HFFc6 (cell line): ENCODE measurements at places on chromosomes 4 and X. TPM values are rescaled to one million over a fixed set of nuclear protein-coding genes. Genes with fewer than 3 reads are reported as not detected.

DNA sequence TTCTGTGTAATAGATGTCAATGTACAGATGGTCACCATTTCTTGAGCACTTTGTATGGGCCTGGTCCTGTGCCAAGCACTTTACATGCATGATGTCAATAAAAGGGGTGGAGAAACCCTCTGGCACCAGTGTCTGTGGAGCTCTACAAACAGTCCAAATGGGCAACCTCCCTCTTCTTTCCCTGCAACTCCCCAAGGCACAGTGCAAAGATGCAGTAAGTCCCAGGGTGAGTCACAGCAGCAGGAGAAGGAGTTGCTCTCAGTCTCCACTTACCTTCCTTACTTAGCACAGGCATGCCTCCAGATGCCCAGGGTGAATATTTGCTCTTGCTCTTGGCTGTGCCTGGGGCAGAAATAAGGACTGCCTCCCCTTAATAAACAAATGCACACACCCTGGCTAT is 4.3 kb downstream of the OCIAD2 start:
- peak; percentile 32 for DNase-seq

DNA sequence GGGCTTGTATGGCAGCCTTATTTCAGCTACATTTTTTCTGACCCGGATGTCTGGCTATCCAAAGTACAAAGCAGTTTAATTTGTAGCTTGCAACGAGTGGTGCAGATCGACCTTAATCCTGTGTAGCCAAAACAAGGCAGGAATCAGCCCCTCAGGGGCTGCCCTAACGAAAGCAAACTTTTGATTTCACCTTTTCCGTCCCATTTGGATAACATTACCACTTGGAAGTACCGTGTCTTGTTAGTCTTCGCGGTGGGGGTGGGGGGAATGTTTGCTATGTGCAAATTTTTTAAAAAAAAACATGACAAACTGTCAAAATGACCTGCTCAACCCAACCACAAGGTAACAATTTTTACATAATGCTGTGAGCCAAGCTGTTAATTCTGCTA is 766 bp upstream of the DNAJB14 start:
- DNase-seq = no peak

DNA sequence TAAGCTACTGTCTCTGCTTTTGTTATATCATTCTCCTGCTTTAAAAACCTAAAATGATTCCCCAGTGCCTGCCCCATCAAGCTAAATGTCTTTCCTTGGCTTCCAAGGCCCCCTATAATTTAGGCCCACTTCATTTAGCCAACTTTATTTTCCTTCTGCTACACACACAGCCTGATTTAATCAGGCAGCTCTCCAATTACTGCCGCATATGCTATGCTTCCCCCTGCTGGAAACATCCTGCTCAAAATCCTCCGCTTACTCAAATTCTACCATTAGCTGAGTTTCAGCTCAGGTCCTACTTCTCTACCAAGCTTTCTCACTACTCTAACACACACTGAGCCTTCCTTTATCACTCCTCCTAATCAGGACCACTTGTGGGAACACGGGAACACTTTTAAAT is 17.0 kb downstream of the LAMP2 start:
- DNase-seq = peak; percentile 38

DNA sequence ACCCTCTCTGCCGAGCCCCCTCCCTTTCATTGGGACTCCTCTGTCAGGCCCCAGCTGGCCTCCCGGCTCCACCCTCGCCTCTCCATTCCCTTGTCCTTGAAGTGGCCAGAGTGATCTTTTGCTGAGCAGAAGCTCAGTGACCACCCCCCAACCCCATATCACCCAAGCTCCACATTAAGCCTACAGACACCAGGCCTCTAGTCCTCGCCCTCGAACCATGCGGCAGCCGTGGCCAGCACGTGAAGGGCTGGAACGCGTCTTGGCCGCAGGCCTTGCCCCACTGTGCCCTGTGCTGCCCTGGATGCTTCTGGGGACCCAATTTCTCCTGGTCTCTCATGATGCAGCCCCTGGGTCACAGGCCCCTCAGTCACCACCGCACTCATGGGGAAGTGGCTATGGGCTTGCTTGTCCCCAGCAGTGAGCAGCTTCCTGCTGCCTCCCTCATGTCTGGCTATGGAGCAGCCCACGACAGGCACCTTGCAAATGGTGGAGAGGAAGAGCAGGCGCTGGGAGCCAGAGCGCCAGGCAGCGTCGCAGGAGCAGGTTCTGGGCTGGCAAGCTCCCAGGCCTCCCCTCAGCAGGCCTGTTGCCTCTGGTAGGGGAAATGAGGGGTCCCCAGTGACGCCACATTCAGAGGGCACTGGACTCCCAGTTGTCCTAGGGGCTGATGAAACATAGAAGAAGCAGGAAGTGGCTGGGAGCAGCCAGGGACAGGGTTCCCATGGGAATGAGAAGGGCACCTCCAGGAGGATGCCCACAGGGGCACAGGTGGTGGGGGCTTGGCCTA is 757 bp upstream of the SRPK3 start:
- DNase-seq = no peak

The PF4V1 gene
- not detected in 3 replicates for total RNA-seq

The DMRTC1 gene
- total RNA-seq = not detected in 3 replicates

DNA sequence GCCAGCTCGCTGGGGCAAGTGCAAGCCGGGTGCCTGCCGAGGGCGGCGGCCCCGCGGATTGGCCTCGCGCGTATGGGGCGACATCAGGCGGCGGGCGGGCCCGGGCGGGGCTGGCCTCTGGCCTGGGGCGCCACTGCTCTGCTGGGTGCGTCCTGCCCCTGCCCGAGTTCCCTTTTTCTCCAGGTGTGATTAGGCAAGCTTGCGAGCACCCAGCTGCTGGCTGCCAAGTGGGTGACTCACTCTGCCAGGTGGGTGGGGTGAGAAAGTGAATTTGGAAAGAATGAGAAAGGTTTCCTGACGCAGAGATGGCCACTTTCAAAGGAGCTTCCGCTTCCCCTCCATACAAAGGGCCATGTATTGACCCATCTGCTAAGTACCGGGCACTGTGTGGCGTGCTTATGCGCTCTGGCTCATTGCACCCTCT is 32.5 kb downstream of the FGFBP1 start:
- no peak for DNase-seq

The CDKL5 gene
- total RNA-seq = 5.7 to 6.8 TPM (median 5.9 TPM) in 3 replicates

The BGN gene
- total RNA-seq = 334 to 397 TPM (median 362 TPM) in 3 replicates

The ANKRD50 gene
- total RNA-seq = 17.7 to 21.2 TPM (median 19.1 TPM) in 3 replicates

- no peak for DNase-seq
Observed at GRCh38 chr4:43357252-43357974, 464.9 kb downstream of the GRXCR1 start.

DNA sequence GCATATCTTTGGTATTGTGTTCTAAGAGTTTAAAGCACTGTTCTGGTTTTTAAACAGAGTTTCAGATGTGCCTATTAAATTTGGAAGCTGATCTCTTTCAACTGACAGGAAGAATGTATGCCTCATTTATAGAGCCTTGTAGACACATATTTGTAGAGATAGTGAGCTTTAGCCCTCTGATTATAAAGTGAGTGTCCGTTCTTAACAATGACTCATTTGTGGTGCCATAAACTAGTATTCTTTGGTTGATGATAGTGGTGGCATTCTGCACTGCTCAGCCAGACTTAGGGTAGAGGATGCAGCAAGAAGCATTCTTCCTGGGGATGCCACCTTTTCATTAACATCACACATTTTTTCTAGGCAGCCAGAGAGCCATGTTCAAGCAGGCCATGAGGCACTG is 121.7 kb downstream of the TLL1 start:
- peak; percentile 73 for DNase-seq

The SH3RF1 gene
- 54.5 and 62.3 TPM in 2 replicates for total RNA-seq

GRCh38 chrX:72621163-72621562 is 48.5 kb upstream of the HDAC8 start:
- DNase-seq = no peak

DNA sequence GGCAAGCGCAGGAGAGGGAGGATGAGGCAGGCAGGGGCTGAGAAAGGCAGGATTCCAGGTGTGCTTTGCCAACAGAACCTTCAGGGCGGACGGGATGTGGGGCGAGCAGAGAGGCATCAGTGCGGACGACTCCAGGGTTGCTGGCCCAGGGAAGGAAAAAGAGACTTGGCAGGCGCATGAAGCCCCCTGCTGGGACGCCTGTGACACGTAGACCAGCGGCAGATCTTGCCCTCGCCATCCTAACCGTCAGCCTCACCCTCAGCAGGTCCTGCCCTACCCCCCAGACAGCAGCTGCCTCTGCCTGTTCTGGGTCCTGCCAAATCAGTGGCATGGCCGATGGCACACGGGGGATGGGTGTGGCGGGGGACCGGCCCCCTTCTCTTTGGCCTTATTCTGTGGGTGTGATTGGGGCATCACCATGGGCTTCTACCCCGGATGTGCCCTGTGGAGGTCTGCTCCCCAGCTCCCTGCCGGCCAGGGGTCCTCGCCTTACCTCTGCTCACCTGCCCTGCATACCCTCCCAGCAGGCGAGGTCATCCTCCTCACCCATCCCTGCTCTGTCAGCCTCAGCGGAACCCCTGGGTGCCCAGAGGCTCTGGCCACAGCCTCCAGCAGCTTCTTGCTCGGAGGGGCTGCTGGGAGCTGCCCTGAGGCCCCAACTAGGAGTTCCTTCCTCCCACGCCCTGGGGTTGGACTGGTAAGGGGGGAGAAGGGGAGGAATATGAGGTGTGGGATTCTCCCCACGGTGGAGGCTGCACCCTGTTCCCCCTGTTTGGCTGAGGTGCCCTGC is 2.9 kb upstream of the SH3BP2 start:
- DNase-seq = no peak

- peak; percentile 63 for DNase-seq
Observed at GRCh38 chr4:103008875-103009729, 10.4 kb downstream of the SLC9B1 start.

GRCh38 chr4:153785910-153786721 is 2.8 kb downstream of the SFRP2 start:
- peak; percentile 12 for DNase-seq

GRCh38 chr4:156228676-156229075 is 275.0 kb upstream of the CTSO start:
- DNase-seq = peak; percentile 11

DNA sequence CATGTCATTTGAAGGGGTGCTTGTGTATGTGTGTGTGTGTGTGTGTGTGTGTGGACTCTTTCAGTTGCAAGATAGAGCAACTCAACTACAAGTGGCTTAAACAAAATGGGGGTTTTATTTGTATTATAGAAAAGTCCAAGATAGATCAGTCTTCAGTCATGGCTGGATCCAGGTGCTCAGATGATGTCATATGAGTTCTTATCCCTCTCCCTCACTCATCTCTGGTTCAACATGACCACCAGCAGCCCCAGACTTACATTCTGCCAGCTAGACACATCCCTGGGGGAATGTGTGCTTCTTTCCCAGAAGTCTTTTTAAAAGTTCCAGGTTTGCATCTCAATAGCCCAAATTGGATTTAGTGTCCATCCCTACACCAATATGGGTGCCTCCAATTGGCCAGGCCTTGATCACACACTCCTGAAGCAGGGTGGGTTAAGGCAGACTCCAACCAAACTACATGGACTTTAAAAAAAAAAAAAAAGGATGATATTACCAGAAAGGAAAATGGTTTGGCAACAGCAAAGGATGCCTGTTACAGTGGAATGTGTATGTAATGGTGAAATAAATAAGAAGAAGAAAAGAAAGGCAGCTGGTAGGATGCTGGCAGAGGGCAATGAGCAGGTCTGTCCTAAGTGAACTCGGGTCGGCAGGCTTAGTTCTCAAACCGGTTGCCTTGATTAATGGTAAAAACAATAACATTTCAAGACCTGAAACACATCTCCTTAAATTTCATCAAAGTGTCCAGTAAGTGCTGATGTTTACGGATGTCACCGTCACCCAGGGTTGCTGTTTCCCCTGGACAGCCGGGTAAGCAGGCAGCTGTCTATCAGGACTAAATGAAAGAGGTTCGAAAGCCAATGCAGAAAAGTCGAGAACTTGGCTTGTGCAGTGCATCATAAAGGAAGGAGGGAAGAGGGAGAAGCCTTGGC is 107.7 kb downstream of the SMIM20 start:
- DNase-seq = no peak

DNA sequence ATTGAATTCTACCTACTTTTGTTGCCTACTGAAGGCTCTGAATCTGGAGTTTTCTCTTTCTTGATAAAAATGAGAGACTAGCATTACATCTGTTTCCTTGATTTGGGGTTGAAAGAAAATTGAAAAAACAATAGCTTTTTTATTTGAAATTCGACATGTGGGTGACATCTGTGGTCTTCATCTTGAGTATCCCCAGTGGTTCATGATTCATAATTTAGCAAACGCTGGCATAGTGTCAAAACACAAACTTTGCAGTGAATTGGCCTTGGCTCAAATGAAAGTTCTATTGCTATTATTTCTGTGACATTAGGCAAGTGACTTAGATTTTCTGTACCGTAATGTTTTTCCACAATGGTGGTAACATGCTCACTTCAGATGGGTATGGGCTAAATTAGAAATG is 747.6 kb downstream of the PCDH7 start:
- DNase-seq = no peak

The FAM156A gene
- total RNA-seq = 16.1 to 19.5 TPM (median 17.2 TPM) in 3 replicates

The PNMA5 gene
- not detected in 3 replicates for total RNA-seq

The MAP7D3 gene
- 25.7 to 27.3 TPM (median 26.9 TPM) in 3 replicates for total RNA-seq

- DNase-seq = no peak
Observed at GRCh38 chrX:12890467-12890866, 16.0 kb upstream of the TLR8 start.
